ENCODE measurements at places on chromosomes 13 and 19.

- H3K36me3 ChIP-seq = no peaks in the 10 kb centered on the region
- no peak for DNase-seq
- no peak overlapping the region for H3K27ac ChIP-seq
These were observed 3.0 kb upstream of the PGLYRP1 start for GRCh38 chr19:46025835-46026234.

- peak overlapping the region; percentile 81 for H3K4me3 ChIP-seq
- peaks cover 26% of the 10 kb centered on the region for H3K4me1 ChIP-seq
- H3K36me3 ChIP-seq = no peaks in the 10 kb centered on the region
- peak overlapping the region; percentile 98 for H3K27ac ChIP-seq
These were observed 2.1 kb downstream of the CSNK1G2 start for GRCh38 chr19:1942934-1943555.

DNA sequence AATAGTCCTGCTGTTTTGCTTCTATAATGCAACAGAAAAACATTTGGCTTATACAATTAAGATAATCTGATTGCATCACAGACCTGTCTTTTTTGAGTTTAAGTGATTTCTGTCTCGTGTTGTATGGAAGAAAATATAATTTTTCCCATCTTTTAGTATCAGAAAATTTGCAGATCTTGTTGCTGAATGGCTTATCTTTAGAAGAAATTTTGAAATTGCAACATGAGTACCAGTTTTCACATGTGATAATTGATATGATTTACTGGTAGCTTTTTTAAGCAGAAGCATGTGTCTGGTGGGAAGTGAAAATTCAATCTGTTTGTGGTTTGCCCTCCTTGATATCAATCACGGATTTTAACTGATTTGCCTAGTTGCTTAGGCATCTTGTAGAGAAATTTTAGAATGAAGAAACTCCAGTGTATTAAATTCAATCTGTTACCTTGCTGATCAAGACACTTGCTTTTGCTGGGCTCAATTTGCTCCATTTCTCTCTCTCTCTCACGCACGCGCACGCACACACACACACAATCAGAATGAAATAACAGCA, 89.8 kb upstream of the MYCBP2 start:
- DNase-seq = no peak
- no peaks in the 10 kb centered on the region for H3K4me1 ChIP-seq
- no peak overlapping the region for H3K4me3 ChIP-seq
- no peaks in the 10 kb centered on the region for H3K27me3 ChIP-seq
- no peaks in the 10 kb centered on the region for H3K36me3 ChIP-seq
- H3K27ac ChIP-seq = no peak overlapping the region

DNA sequence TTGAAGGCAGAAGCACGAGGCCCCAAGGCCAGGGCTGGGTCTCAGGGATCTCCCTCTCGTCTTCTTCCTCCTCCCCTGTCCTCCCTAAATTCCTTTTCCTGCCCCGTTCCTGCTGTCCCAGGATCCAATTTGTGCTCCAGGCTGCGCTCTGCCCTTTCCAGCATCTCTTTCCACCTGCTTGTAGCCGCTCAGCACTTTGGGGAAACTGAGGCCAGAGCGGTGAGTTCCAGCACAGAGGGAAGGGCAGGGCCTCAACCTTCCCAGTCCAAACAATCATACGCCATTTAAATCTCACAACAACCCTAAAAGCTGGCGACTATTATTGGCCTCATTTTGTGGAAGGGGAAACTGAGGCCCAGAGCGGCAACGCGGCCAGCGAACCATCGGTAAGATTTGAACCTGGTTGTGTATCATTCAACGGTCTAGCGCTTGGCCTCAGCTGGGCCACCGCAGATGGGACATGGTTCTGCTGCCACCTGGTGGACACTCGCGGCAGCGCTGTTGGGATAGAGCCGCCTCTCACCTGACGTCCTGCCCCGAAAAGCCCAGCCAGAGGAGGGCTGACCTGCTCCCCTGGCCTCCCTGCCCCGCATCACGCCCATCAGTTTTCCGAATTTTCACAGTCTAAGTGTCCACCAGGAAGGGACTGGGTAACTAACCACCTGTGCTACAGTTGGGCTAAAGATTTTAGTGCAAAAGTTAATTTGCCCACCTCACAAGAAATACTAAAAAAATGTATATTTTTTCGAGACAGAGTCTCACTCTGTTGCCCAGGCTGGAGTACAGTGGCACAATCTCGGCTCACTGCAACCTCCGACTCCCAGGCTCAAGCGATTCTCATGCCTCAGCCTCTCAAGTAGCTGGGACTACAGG, 4.2 kb upstream of the RPL18A start:
- peaks cover 24% of the 10 kb centered on the region for H3K4me1 ChIP-seq
- DNase-seq = no peak
- no peak overlapping the region for H3K4me3 ChIP-seq
- H3K27me3 ChIP-seq = no peaks in the 10 kb centered on the region

DNA sequence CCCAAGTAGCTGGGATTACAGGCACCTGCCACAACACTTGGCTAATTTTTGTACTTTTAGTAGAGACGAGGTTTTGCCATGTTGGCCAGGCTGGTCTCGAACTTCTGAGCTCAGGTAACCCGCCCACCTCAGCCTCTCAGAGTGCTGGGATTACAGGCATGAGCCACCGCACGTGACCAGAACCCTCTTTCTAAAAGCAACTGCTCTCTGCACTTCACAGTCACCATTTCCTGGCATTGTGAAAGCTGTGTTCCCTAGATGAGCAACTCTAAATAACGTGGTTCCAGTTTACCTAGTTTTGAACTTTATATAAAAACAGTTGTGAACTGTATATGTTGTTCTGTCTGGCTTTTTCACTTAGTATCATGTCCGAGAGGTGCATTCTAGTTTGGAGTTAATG, 152.9 kb downstream of the SIPA1L3 start:
- H3K4me3 ChIP-seq = no peak overlapping the region
- H3K36me3 ChIP-seq = no peaks in the 10 kb centered on the region
- DNase-seq = no peak
- no peak overlapping the region for H3K27ac ChIP-seq

DNA sequence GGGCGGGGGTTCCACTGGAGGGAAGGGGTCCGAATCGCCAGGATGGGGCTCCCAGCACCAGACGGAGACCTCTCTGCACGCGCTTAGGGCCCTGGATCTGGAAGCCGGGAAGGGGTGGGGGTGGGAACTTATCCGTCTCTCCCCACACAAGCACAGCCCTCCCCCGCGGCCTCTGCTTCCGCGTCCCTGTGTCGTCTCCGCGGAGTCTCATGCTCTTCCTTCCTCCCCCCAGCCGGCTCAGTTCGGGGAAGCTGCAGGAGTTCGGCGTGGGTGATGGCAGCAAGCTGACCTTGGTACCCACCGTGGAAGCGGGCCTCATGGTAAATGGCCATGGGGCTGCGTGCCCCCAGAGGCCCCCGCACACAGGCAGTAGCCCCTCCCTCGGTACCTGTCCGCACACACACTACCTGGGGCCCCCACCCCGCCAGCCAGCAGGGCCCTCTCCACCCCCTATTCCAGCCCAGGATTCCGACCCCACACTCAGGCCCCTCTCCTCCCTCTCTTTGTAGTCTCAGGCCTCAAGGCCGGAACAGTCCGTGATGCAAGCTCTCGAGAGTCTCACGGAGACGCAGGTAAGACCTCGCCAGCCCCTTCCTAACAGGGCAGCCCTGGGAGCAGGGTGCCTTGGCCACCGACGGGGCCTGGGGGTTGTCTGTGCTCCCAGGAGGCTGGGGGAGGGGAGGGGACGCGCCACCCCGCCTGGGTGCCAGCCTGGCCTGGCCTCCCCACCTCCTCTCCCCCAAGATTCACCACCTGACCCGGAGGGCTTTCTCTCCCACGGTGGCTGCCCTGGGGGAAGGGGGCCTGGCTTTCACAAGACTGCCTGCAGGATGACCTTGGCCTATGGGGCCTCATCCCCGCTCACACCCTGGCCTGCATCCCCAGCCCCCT, 3.2 kb downstream of the MIDN start:
- H3K36me3 ChIP-seq = peaks cover 56% of the 10 kb centered on the region
- peak; percentile 59 for DNase-seq
- peaks cover 54% of the 10 kb centered on the region for H3K4me1 ChIP-seq
- H3K4me3 ChIP-seq = peak overlapping the region; percentile 73
- H3K27ac ChIP-seq = peak overlapping the region; percentile 98
- no peaks in the 10 kb centered on the region for H3K27me3 ChIP-seq

DNA sequence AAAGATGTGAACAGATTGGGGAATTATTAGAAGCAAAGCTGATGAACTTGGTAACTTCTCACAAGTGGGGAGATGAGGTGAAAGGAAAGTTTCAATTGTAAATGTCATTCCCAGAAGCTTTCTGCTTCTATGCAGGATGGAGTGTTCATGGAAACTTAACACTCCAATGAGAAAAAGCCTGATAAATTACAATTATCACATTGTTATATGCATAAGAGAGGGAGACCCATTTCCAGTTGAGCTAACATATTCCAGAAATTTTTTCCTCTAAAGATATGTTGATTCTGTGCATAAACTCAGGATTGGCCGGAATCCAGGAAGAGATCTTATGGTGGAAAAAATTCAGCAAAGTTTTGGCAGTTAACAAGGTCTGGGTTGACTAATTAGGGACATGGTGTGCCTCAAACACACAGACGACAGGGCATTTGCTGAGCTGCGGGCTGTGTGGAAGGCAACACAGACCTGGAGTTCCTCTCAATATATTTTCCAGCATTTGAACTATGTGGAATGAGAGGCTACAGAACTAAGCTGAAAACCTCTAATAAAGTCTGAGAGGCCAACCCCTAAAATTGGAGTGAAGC, 64.9 kb upstream of the FGF14 start:
- no peaks in the 10 kb centered on the region for H3K4me1 ChIP-seq
- H3K4me3 ChIP-seq = no peak overlapping the region
- no peak for DNase-seq
- no peaks in the 10 kb centered on the region for H3K36me3 ChIP-seq
- no peaks in the 10 kb centered on the region for H3K27me3 ChIP-seq

- no peaks in the 10 kb centered on the region for H3K36me3 ChIP-seq
- H3K4me3 ChIP-seq = no peak overlapping the region
- no peaks in the 10 kb centered on the region for H3K27me3 ChIP-seq
These were observed 27.6 kb upstream of the MATK start for GRCh38 chr19:3813473-3814392.

DNA sequence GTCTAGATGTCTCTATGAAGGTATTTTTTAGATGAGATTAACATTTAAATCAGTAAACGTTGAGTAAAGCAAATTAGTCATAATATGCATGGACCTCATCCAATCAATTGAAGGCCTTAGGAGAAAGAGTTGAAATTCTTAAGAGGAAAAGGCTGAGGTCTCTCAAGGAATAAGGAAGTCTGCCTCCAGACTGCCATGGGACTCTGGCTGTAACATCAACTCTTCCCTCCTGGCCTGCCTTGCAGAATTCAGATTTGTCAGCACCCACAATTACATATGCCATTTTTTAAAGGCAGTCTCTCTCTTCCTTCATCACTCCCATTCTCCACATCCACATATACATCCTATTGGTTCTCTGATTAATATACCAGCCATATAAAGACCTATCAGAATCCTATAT, 28.8 kb upstream of the INTS6 start:
- no peaks in the 10 kb centered on the region for H3K27me3 ChIP-seq
- no peak for DNase-seq
- H3K4me1 ChIP-seq = no peaks in the 10 kb centered on the region

DNA sequence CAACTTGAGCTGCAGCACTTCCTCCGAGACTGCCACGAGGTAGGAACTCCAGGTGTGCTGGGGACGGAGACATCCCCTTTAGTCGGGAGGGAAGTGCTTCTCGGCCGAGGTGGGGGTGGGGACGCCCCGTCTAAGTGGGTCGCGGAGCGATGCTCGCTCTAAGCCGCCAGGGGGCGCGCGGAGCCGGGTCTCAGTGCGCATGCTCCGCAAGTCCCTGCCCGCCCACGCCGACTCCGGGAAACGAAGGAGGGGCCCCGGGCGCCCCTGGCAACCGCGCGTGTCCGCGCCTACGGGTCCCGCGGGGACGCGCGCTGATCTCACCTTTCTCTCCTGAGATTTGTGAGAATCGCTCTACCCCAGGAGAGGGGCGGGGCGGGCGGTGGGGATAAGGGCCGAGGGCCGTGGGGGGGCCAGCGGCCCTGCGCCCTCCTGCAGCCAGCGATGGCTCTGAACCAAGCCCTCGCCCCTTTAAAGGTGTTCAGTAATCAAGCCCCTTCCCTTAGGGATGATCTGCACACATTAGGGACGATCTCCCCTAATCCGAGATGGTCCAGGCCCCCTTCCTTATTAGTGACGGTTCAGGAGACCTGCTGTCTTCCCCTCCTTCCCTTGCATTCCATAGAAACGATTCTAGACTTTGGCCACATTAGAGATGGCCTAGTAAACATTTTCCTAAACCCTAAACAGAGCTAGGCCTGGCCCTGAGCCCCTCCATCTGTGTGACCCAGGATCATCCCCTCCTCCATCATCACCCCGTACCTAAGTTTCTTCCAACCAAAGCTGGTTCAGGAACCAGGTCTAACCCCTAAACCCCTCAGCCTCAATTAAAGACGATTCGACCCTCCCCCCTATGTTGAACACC, 47.3 kb upstream of the SHKBP1 start:
- no peak for DNase-seq
- H3K4me1 ChIP-seq = peaks cover 21% of the 10 kb centered on the region
- no peaks in the 10 kb centered on the region for H3K36me3 ChIP-seq
- no peaks in the 10 kb centered on the region for H3K27me3 ChIP-seq

GRCh38 chr13:98749501-98749900, 3.0 kb downstream of the SLC15A1 start:
- no peak overlapping the region for H3K27ac ChIP-seq
- no peaks in the 10 kb centered on the region for H3K36me3 ChIP-seq
- peaks cover 11% of the 10 kb centered on the region for H3K4me1 ChIP-seq
- H3K4me3 ChIP-seq = no peak overlapping the region
- no peak for DNase-seq
- peaks cover 14% of the 10 kb centered on the region for H3K27me3 ChIP-seq

GRCh38 chr19:19214892-19215291, 3.1 kb downstream of the NCAN start:
- no peaks in the 10 kb centered on the region for H3K36me3 ChIP-seq
- no peak for DNase-seq
- H3K27ac ChIP-seq = no peak overlapping the region
- no peak overlapping the region for H3K4me3 ChIP-seq
- H3K4me1 ChIP-seq = no peaks in the 10 kb centered on the region
- H3K27me3 ChIP-seq = peaks cover 17% of the 10 kb centered on the region

GRCh38 chr19:18601875-18602274, 4.7 kb downstream of the CRLF1 start:
- H3K36me3 ChIP-seq = no peaks in the 10 kb centered on the region
- H3K4me1 ChIP-seq = peaks cover 32% of the 10 kb centered on the region
- no peaks in the 10 kb centered on the region for H3K27me3 ChIP-seq
- no peak overlapping the region for H3K4me3 ChIP-seq
- no peak overlapping the region for H3K27ac ChIP-seq

DNA sequence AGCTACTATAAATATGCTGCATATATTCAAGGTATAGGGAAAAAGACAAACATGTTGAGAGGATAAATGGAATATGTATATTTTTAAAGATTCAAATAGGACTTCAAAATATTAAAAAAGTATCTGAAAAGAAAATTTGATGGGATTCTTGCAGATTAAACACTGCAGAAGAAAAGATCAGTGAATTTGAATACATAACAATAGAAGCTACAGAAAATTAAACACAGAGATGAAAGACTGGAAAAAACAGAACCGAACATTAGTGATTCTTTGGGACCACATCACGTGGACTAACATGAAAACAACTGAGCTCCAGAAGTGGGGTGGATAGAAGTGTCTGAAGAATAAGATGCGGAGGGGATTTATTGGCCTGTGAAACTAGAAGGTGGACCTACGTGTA, 217.2 kb downstream of the RFC3 start:
- no peaks in the 10 kb centered on the region for H3K4me1 ChIP-seq
- no peak for DNase-seq
- H3K27ac ChIP-seq = no peak overlapping the region
- no peaks in the 10 kb centered on the region for H3K36me3 ChIP-seq

Data from esophagus squamous epithelium (tissue), 5 donors.